ENCODE measurements at places on chromosomes 3 and 15.

- DNase-seq: no peak
Observed at GRCh38 chr3:124952282-124952855, 17.8 kb upstream of the MUC13 start.

GRCh38 chr3:146780251-146780650 lies 175.1 kb upstream of the PLSCR5 start:
- no peak for DNase-seq

- DNase-seq: no peak
Observed at GRCh38 chr3:81339040-81339845, 422.2 kb downstream of the GBE1 start.

DNA sequence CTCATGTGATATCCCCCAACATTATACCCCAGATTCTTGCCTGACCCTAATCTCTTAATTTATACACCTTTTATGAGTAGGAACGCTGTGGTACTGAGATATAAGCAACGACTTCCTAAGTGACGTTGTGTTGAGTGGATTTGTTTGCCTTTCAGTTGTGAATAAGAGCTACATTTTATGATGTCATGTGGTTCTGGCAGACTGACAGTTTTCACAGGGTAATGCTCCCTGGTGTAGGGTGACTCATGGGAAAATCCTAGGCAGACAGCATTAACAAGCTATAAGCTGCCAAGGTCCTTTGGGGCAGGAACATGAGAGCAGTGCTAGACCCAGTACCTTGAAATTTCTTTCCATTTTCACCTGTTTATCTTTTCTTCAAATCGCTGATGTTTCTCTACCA lies 11.2 kb downstream of the C3orf52 start:
- DNase-seq: no peak

DNA sequence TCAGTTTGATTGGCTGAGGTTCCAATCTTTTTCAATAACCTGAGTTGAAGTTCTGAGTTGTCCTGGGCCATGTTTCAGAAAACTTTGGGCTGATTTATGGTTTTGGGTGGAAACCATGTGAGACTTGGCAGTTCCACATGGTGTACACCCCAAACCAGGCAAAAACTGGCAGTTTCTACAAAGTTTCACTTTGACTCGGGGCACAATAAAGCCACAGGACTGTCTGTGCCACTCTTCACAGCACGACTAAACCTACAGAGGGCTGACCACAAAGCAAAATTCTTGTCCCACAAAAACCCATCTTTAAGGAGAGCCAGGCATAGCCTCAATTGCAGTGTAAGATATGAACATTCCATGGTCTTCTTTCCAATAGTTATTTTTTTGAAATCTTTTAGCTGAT lies 155.0 kb downstream of the DUT start:
- DNase-seq: no peak

DNA sequence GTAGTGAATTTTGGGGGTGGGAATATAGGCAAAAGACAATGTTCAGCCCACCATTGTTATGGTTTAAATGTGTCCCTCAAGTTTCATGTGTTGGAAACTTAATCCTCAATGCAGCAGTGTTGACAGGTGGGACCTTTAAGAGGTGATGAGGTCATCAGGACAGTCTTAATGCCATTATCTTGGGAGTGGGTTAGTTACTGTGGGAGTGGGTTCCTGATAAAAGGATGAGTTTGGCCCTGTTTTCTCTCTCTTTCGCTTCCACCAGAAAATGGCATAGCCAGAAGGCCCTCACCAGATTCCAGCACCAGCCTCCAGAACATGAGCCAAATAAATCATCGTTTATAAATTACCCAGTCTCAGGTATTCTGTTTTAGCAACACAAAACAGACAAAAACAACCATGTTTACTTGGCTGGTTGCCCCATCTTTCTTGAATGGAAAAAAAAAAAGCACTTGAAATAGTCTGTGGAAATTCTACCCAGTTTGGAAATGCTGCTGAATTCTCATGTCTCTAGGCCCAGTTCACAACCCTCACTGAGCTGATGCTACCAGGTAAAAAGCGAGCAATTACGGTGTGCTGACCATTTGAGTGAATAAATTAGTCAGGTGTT lies 31.0 kb upstream of the MFSD1 start:
- DNase-seq: no peak

- no peak for DNase-seq
Observed at GRCh38 chr3:7999384-7999783, 502.2 kb upstream of the LMCD1 start.

DNA sequence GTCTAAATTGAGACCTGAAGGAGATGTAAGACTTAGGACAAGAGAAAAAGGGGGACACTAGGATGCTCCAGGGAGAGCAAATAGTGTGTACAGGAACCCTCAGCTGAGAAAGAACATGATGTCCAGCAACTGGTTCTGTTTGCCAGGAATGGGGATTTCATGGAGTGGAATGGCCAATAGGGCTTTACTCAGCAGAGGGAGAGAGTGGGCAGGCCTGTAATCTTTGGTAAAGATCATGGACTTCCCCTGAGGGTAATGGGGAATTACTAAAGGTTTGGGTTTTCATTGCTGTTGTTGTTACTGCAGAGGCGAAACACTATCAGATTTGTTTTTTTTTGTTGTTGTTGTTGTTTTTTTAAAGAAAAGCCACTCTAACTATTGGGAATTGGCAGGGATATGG lies 99.0 kb downstream of the SCN11A start:
- DNase-seq: no peak

DNA sequence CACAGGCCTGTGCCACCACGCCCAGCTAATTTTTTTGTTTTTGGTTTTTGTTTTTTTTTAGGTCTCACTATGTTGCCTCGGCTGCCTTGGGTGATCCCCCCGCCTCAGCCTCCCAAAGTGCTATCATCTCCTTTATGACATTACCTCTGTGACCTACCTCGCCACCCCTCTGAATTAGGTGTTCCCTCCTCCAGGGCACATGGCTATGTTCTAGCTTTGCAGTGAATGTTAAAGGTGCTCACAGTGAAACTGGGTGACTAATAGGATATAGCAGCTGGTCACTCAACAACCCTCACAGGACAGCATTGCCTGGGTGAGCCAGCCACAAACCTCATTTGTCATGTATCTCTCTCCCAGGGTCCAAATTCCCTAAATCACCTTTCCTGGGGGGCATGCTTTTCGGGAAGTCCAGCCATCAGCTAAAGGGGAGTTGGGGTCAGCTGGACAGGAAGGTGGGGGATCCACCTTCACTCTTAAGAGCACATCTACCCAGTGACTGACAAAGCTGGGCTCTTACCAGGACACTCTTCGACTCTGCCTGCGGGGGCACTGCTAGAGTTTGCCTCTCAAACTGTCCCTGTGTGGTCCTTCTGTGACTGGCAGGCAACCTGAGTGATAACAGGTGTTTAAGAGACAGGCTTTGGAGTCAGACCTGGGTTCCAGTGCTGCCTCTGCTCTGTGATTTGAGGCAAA lies 1.6 kb upstream of the TTLL3 start:
- peak; percentile 24 for DNase-seq

DNA sequence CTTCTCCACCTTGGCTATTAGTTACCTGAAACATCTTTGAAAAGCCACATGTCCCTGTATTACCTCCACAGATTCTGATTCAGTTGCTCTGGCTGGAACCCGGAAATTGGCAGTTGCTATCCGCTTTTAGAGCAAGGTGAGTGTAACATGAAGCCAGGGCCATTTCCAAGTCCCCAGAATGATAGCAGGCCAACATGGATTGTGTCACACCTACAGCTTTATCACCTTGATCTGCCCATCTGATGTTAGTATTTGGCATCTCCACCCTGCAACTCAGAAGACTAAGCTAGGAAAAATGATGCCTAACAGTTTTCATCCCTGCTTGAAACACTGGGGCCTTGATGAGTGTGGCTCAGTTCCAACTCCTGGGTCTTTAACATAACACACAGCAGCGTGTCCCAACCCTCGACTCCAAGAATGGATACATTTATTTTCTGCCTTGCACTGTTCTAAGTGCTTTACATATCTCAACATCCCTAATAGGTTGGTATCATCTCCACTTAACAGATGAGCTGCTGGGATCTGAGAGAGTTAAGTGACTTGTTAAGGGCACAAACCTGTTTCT lies 21.3 kb upstream of the NUDT16 start:
- no peak for DNase-seq

GRCh38 chr3:49199239-49199899 lies 28.0 kb downstream of the KLHDC8B start:
- DNase-seq: no peak

DNA sequence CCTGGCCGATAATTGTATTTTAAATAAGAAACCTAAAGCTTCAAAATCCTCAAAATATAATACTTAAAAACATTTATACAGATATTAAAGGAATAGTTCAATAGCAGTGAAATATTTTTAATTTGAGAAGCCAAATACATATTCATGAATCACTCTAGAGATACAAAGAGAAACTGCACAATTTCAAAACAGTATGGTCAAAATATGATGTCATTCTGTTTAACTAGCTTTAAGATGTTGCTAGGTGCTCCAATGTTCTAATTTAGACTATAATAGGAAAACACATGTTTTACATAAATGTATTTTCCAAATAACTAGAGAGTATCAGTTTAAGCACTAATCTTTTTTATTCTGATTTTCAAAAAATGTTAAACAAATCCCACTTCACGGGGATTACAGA lies 10.3 kb upstream of the NRROS start:
- no peak for DNase-seq

DNA sequence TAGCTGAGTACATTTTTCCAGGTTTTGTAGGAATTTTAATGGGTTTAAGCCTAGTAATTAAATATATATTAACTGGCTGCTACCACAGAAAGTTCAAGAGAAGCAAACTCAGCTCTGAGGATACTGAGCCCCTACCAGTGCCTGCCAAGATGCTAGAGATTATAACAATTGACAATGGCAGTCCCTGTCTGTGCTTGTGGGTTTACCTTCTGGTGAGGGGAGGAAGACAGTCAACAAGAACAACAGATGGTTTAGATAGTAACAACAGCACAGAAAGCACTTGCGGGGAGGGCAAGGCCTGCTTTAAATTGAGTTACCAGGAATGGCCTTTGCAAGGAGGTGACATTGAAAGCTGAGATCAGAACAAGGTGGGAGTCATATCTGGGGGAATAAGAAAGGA lies 56.6 kb upstream of the ARHGEF3 start:
- DNase-seq: no peak

- no peak for DNase-seq
Observed at GRCh38 chr15:84782346-84782745, 34.0 kb downstream of the ZNF592 start.

DNA sequence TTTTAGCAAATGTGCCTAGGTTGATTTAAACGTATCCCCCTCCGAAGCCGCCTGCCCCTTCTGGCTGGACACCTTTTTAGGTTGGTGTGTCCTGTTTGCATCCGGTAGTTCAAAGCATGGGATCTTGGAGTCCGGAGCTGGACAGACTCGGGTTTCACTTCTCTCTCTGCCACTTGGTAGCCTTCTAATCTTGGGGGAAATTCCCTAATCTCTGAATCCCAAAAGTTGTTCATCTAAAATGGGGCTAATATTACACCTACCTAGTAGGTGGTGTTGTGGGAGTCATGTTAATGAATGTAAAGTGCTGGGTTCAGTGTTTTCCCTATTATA lies 760 bp downstream of the FANCI start:
- DNase-seq: no peak

DNA sequence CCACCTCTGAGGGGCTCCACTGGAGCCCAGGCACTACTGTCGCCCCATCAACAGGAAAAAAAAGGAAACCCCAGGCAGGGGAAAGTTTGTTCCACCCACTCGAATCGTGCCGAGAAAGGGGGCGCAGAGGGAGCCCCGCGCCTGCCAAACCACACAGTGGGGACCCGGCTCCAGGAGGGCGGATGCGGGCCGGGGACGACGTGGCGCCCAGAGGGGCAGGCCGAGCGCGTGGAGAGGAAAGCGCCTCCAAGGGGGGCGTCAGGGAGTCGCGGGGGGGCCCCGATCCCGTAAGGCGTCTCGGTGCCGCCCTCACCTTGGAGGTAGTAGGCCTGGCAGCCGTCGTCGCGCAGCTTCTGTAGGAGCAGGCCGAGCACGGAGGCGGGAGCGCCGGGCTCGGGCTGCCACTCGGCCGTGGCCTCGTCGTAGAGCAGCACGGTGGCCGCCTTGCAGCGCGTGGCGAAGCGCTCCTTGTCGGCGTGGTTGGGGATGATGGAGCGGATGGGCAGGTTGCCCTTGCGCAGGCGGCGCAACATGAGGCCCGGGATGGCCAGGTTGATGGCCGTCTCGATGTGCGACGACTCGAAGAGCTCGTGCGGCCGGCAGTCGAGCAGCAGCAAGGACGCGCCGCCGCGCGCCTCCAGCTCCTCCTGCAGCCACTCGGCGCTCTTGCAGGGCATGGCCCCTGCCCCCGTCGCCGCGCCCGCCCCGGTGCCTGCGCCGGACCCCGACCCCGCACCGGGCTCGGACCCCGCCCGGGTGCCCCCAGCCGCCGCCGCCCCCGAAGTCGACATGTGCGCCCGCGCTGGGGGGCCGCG lies 627 bp downstream of the DUSP7 start:
- DNase-seq: peak; percentile 22

DNA sequence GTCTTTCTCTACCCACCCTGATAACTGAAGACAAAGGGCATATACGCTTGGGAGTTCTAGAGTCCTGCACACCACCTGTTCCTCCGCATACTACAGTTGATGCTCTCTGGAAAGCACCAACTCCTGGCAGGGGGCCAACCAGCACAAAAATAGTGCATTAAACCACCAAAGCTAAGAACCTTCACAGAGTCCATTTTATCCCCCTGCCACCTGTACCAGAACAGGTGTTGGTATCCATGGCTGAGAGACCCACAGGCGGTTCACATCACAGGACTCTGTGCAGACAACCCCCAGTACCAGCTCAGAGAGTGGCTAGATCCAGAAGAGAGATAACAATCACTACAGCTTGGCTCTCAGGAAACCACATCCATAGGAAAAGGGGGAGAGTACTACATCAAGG lies 114.4 kb upstream of the POU1F1 start:
- DNase-seq: no peak

DNA sequence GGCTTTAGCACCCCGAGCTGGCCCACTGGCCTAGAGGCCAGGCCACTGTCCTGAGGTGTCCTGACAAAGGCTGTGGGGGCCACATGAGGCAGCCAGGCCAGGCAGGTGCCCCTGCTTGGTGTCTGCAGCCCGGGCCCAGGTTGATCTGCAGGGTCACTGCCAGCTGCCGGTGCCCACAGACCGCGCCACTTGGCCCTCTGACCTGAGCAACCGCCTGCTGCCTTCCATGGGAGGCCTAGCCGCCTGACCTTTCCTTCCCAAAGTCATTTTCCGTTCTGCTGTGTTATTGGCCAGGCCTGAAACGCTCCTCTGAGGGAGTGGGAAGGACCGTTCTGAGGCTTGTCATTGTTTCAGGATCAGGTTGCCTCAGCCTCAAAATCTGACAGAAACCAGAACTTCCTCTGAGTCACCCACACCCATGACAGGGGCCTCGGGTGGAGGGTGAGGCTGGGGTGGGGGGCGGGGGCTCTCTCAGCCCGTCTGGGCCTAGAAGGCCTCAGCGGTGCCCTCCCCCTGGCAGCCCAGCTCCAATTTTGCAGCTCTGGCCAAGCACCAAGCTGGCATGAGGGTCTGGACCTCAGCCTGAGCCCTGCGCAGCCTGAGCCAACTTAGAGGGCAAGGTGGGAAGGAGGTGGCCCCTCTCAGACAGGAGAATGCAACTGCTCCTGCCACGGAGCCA lies 140.7 kb upstream of the MEF2A start:
- DNase-seq: peak; percentile 19
